ENCODE measurements at places on chromosomes 3 and 15.

GRCh38 chr3:128433837-128434165 lies 32.9 kb downstream of the DNAJB8 start:
- DNase-seq, result no peak

DNA sequence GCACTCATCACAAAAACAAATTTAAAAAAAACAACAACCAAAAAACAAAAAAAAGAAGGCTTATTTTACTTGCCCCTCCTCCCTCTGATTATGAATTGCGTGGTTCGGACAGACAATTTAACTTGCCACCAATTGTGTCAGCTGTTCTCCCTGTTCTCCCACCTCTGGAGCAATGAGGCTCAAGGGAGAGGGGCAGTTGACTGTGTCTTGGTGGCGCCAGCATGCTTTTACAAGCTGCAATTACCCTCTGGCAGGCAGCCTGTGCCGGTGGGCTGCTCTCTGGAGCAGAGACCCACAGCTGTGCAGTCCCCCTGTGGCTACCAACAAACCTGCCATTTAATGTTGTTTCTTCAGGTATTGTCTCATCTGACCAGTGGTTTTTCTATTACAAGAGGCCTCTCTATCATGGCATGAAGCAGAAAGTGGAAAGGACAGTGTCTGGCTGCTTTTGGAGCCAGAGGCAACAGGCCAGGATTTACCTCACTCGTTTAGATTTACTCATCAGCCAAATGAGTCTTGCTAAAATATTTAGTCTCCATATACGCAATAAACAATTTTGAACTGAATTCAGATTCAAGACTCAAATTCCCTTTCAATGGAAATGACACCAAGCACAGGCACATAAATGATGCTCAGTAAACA lies 192.0 kb upstream of the TPRG1 start:
- no peak for DNase-seq

DNA sequence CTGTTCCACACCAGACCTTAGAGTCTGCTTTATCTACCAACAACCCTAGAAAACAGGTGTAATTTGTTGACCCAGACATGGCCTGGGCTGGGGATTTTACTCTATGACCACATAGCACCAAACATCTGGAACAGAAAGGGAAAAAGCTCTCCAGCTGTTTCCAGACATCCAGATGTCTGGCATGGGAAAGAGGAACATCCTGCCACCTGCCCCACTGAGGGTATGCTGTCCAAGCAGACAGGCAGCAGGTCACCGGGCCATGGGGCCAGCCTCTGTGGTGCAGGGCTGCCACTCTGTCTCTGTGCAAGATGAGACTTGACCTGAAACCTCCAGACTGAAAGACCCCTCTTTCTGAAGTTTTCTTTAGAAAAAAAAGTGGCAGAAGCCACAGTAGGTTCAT lies 359.3 kb upstream of the ICE2 start:
- DNase-seq, result no peak

DNA sequence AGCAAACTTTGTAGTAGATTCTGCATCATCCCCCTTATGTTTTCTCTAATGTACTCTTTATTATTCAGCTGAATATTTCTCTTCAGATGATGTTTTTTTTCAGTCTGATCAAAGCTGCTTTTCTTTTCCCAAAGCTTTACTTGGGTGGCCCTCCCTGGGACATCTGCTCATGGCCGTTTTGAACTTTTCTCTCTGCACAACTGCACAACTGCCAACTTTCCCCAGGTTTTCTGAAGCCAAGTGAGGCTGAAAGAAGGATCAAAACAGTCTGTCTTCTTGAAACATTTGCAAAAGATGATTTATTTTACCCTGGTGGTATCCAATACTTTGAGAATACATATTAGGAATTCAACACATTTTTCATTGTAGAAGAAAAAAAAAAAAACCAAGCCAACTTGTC lies 43.0 kb downstream of the GASK1A start:
- no peak for DNase-seq

- DNase-seq, result no peak
Measured at GRCh38 chr3:148187296-148187695, 510.4 kb upstream of the AGTR1 start.

All from AG04450 (cell line).